Bronchial epithelial cell (primary cell): ENCODE measurements at places on chromosomes 13 and 19. TPM values are rescaled to one million over a fixed set of nuclear protein-coding genes. Genes with fewer than 3 reads are reported as not detected.

DNA sequence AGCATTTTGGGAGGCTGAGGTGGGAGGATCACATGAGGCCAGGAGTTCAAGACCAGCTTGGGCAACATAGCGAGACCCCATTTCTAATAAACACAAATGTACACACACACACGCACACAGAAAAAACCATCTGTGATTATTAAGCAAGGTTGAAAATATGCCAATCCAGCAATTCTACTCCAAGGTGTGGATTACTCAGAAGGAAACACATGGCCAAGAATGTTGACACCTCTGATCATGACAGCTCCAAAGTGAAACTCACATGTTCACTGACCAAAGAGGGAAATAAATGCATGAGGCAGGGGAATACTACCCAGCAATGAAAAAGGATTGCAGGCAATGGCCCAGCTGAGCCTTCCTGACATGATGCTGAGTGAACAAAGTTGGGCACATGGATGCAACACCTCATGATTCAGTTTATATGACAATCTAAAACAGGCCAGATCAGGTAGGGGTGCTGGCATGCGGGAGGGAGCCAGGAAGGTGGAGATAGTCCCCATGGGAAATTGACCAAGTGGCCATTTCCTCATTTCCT, 4.4 kb downstream of the DOCK6 start:
- DNase-seq: peak; percentile 32

DNA sequence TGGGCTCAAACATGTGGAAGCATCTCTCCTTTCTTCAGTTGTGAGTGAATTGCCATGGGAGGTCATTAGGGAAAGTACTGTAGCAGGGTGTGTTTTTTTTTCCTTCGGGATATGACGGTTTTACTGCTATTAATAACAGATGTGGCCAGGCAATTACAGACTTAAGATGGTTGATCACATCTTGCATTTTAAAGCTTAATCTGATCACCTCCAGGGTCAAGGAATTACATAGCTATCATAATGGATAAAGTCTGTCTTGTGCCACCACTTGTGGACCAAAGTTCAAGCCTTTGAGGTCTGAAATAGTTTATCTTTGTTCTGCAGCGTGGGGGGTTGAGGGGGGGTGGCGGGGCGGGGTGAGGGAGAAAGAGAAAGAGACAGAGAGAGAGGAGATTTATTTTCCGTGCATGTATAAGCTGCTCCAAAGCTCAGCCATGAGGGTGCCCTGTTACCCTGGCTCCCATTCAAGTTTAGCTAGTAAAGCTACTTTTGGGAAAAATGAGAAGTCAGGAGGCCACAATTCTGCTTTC, 5.5 kb upstream of the SERP2 start:
- DNase-seq: no peak

DNA sequence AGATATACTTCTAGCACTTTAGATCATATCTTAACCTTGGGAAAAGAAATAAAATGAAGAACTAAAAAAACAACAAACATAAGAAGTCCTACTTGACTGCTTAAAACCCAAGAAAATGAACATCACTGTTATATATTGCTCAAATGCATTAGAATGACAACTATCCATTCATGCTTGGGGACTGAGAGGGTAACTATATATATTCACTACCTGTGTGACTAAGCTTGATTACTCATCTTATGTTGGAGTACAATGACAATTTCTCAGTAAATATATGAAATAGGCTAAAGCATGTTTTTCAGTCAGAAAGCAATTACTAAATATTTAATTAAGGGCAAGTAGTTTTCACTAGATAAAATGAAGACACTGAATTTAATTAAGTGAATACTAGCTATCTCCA, 40.1 kb downstream of the ZC3H13 start:
- peak; percentile 61 for DNase-seq

DNA sequence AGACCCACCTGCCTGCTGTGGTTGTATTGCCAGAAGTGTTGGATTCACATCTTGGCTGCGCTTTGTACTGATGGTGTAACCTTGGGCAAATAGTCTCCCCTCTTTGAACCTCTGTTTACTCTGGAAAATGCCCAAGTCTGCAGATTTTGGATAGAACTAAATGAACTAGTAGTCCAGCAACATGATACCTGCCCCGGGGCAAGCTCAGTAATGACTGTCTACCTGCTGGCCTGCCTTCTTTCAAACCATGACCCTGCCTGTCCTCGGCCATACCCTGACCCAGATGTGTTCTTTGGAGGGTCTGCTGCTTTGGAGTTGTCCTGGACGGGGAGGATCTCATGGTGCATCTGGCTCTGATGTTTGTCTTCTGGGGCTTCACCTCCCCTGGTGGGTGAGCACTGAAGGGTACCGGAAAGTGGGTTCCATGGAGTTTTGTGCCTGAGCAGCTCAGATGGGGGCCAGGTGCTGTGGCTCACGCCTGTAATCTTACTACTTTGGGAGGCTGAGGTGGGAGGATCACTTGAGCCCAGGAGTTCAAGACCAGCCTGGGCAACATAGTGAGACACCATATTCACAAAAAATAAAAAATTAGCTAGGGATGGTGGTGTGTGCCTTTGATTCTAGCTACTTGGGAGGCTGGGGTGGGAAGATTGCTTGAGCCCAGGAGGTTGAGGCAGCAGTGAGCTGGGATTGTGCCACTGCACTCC, 59.5 kb downstream of the TNFRSF19 start:
- DNase-seq: no peak

GRCh38 chr19:8489561-8490394, 12.7 kb downstream of the PRAM1 start:
- peak; percentile 89 for DNase-seq

FUT1 gene
- 12.1 and 16.9 TPM in 2 replicates for total RNA-seq

TTC9B gene
- total RNA-seq: not detected in 2 replicates
